ENCODE measurements at places on chromosomes 3 and 15.

GRCh38 chr3:112469671-112470070 lies 29.6 kb downstream of the BTLA start:
- DNase-seq = no peak

GRCh38 chr3:52959773-52960172 lies 62.4 kb upstream of the STIMATE start:
- no peak for DNase-seq

DNA sequence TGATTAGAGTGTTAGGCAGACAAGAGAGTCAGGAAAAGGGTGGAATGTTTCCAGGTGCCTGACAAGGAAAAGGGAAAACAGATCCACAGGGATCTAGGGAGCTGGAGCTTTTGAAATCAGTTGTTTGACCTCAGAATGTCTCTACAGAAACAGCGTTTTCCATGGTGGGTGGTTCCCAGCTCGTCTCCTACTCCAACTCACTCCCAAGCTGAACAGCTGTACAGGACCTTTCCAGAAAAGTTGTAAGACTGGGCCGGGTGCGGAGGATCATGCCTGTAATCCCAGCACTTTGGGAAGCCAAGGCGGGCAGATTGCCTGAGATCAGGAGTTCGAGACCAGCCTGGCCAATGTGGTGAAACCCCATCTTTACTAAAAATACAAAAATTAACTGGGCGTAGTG lies 55.7 kb upstream of the RYK start:
- no peak for DNase-seq

DNA sequence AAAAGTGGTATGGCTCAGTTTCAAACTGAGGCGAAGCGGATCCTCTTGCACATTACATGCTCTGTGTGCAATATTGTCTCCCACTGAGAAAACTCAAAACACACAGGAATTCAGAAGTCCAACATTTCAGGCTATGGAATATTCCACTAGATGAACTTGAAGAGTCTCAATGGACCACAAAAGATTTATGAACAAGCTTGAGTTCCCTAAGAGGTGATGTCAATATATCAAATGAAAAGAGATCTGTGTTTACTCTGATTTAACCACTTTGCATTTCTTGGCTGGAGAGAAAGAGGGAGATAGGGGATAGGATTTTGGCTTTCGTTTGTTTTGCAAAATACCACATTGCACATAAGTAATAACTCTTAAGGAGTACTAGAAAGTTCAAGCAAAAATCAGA lies 20.3 kb downstream of the PDZRN3 start:
- no peak for DNase-seq

- no peak for DNase-seq
Observed at GRCh38 chr3:168615493-168616020, 519.8 kb upstream of the GOLIM4 start.

DNA sequence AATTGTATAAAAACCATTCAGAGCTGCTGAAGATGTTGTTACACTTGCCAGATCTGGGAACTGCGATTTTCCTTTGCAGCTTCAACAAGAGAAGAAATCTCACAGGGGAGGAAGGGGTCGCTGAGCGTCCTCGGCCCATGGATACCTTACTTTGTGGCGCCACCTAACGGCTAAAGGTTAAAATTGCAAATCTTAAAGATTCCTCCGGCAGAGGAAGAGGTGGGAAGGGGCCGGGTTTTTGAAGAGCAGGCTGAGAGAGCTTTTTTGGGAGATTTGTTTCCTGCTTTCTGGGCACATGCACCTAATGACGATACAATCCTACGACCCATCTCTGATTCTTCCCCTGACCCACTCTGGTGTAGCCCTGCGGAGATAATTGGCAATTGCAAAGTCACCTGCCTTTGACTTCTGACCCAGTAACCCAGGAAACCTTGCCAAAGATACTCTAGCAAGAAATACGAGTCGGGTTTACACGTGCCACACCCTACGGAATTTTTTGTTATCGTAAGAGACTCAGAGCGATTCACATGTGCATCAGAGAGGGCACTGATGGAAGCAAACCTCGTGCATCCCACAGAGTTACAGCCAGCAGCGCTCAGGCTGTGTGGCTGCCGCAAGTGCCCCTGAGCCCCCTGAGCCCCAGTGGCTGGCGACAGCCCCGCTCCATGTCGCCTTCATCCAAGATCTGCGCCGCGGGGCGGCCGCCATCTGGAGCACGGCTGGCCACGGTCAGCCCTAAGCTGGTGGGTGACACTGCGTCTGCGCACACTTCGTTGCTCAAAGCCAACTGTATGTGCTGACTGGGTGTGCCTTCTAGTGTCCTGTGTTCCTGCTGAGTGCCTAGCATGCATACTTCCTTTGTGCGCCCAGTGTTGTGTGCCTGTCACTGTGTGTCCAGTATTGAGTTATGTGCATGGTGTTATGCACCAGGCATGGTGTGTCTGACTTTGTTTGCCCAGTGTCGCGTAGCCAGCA lies 55.2 kb upstream of the CHRNA7 start:
- no peak for DNase-seq

- no peak for DNase-seq
Observed at GRCh38 chr3:9397906-9398699, 688 bp downstream of the SETD5 start.

- DNase-seq = peak; percentile 15
Observed at GRCh38 chr15:36671017-36671416, 91.6 kb downstream of the CDIN1 start.

- no peak for DNase-seq
Observed at GRCh38 chr15:89783861-89784685, 7.9 kb downstream of the MESP2 start.

DNA sequence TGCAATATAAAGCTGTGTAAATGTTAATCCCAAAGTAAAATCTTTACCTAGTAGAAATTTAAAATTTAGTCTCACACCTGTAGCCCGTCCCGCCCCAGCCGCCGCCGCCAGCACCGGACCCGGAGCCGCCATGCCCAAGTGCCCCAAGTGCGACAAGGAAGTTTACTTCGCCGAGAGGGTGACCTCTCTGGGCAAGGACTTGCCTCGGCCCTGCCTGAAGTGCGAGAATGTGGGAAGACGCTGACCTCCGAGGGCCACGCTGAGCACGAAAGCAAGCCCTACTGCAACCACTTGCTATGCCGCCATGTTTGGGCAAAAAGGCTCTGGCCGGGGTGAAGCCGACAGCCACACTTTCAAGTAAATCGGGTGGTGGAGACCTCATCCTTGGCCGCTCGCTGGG lies 22.1 kb upstream of the TOP2B start:
- DNase-seq = no peak

DNA sequence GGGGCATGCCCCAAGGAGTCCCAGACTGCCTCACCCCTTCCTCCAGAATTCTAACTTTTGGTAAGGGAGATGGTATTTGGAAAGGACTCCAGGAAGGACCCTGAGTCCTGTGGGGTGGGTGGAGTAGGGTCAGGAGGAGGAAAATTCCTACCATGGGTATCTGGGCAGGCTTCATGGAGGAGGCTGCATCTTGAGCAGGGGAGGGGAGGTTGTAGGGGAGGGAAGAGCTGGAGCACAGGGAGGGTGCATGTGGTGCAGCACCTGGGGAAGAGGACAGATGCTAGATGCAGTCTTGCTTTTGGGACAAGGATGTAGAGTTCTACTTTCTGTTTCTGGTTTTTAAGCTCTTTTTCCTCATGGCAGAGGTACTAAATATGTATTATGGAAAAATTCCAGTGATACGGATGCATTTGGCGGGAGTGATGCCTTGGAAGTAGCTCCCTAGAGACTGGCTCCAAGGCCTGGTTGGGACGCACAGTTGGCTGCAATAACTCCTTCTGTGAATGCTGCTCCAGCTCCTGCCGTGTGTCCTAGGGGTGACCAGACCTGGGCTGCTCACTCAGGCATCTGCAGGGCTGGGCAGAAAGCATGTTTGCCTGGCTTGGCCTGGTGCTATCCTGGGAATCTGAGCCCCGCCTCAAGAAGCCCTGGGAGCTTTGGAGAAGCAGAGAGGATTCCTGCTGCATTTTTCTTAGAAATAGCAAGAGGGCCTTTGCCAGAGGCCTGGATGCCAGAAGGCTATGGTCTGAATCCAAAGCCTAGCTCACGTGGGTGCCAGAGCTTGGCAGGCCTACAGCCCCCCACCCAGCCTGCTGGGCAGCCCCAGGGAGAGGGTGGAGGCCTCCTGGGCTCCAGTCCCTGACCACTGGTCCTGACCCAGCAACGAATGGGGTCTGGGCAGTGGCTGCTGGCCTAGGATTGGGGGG lies 10.1 kb downstream of the SEMA3F start:
- no peak for DNase-seq

GRCh38 chr15:35603301-35603700 lies 57.3 kb upstream of the DPH6 start:
- DNase-seq = no peak

GRCh38 chr15:47516558-47516957 lies 200.7 kb upstream of the SEMA6D start:
- DNase-seq = no peak

DNA sequence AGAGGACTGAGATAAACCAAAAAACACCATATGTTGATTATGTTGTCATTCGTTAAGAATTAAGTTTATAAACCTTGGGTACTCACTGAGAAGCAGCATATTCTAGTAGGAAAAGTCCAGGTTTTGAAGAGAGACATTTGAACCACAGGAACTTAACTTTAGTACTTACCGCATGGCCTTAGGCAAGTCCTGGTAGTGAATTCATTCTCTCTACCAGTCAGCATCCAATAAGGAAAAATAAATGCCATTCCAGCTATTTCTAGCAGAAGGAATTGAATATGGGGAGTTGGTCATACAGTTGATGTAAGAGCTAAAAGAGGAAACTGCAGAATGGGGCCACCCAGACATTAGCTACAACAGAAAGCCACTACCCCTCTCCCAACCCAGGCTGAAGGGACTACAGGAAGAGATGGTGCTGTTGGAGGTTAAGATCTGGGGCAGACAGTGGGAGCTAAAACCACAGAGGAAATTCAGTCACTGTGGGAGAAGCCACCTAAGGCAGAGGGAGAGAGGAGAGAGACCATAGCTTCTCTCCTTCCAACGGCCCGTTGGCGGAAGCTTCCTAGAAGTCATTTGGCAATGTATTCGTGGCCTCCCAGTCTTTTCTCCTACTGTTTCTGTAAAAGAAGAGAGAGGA lies 133.8 kb upstream of the RARB start:
- DNase-seq = peak; percentile 85

- DNase-seq = peak; percentile 20
Observed at GRCh38 chr3:44992555-44993470, 16.8 kb downstream of the EXOSC7 start.

DNA sequence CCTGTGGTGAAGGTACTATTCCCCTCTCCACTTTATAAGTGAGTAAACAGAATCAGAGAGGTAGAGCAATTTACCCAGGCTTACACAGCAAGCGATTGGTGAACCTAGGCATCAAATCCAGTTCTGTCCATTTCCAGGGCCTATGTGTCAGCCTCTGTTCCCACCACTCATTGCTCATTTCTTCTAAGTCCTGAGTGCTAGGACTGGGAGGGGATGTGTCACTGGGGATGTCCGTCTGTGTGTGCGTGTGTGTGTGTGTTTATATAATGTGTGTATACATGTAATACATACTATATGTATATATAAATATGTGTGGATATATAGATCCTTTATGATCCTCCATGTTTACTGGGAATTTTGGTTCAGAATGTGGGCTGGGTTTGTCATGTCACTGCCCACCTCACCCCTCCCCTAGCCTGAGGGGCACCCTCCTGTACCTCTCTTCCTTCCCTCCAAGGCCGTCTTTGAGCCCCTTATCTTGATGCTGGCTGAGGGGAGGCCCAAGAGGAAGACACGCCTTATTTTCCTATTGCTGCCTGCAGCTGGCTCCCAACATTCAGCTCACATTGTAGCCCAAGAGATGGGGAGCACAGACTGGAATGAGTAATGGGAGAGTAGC lies 2.1 kb downstream of the TMEM43 start:
- DNase-seq = no peak

GRCh38 chr3:181264486-181264885 lies 274.9 kb upstream of the DNAJC19 start:
- no peak for DNase-seq

GRCh38 chr15:84810073-84810840 lies 6.9 kb upstream of the ALPK3 start:
- no peak for DNase-seq

DNA sequence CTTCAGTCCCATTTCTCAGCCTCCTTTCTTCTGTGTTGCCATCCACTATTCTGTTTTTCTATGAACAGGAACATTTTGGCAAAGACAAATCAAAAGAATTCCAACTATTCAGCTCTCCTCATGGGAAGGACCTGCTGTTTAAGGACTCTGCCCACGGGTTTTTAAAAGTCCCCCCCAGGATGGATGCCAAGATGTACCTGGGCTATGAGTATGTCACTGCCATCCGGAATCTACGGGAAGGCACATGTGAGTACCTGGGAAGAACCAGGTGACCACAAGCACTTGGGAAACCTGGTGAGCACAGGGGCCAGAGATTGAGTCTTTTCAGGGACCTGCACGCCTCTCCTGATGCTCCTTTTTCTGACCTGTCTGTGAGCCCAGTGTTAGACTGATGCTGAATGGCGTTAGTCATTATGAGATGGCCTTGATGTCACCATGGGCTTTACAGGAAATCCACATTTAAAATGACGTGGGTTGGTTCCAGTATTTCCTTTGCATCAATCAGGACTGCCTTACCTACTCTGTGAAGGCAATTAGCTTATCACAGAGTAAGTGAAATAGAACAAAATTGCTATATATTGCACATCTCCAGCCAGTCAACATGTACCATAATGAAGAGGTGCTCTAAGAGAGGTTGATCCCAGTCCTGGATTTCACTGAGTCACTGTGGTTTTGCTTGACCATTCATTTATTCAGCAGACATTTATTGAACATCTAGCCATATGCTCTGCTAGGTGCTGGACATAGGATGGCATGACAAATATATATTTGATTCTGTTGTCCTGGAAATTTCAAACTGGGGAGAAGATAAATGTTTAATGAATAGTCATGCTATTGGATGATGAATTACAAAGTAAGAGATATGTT lies 11.7 kb downstream of the TF start:
- DNase-seq = no peak

DNA sequence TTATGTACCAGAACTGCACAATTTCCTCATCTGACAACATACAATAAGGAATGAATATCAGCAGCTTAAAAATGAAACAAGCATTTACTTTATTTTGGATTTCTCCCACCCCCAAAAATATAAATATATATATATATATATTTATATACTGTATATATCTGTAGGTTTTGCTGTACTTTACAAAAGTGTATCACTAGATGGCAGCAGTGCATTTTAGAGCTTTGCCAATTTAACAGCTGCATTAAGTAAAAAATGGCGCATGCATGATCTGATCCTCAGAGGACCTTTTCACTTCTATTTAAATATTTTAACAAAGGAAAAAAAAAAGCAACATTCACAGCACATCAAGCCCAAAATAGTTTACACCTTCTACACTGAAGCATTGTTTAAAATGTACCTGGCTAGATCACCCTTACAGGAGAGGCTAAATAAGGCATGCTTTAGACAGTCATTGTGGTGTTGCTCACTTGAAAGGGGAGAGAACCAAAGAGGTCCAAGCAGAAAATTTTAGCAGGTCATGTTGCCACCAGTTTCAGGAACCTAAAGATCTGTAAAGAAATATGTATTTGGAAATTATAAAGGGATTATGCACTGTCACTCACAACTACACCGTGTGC lies 72.6 kb downstream of the NPTN start:
- DNase-seq = peak; percentile 47

DNA sequence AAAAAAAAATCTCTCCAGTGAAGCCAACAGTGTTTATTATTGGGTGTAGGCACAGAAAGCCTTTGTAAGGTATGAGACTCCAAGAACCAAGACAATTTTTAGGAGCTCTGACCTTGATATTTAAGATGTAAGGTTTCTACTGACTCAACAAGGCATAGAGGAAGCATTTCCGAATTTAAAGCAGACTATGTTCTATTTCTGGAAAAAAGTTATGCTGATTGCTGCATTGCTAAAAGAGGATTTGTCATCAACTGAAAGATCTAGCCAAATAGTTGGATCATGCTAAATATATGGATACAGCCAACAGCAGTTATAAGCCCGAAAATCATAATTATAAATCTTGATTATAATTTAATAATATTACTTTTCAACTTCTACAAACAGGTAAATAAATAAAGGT lies 53.3 kb upstream of the MELTF start:
- no peak for DNase-seq
